ENCODE measurements at places on chromosomes 6 and 20.

DNA sequence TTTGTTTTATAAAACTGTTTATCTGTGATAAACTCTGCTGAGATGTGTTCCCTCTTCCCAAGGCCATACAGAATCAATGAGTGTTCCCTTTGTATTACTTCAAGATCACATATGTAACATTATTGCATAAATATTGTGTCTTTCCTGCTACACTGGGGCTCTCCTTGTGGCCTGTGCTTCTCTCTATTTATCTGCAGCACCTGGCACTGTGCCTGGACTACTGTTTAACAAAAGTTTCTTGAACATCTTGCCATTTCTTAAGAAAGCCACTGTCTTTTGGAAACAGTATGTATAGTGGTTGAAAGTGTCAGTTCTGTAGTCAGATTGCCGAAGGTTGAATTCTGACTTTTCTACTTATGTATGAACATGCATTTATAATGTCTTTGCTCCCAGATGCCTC, 169.0 kb upstream of the SCGN start:
- DNase-seq = no peak

- no peak for DNase-seq
Observed at GRCh38 chr20:37342231-37343177, 3.4 kb upstream of the SRC start.

DNA sequence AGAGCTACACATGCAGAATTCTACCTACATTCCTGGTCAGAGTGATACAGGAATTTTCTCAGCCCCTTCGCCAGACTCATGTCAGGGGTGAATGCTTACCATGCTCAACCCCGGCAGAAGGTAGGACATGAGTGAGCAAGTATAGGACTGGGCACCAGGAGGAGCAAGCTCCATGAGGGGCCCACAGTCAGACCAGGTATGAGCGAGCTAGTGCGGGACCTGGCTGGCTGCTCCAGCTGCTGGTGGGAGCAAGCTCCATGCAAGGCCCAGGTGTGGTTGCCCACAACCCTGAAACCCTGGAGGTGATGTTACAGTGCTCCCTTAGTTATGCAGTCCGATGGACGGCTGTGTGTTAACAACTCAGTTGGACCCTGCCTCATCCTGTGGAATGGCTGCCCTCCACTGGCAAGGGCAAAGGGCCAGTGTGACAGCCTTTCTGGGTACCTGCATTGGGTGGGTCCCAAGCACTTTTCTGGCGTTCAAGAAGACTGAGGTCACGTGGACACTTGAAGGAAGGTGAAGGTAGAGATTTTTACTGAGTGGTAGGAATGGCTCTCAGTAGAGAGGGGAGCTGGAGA, 503.5 kb upstream of the CITED2 start:
- no peak for DNase-seq

DNA sequence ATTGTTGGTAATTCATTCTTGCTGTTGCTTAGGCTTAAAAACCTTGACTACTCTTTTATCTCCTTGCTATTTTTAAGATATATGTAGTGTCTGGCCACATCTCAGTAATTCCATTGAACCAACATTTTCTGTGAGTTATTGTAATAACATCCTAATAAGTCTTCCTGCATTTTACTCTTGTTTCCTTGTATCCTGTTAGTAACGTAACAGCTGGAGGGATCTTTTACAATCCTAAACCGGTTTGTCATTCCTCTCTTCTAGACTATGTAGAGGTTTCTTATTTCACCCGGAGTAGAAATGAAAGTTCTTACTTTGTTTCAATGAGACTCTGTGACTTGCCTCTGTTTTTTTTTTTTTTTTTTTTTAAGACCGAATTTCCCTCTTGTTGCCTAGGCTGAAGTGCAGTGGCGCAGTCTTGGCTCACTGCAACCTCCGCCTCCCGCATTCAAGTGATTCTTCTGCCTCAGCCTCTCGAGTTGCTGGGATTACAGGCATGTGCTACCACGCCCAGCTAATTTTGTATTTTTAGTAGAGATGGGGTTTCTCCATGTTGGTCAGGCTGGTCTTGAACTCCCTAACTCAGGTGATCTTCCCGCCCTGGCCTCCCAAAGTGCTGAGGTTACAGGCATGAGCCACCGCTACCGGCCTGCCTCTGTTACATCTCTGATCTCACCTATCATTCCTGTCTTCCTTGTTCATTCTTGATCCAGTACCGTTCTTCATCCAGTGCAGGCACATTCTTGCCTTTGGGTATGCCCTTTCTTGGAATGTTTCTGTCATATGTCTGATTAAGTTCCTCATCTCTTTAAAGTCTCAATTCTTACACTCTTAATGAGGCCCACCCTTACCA, 44.7 kb downstream of the NCOA3 start:
- DNase-seq = no peak

- DNase-seq = no peak
Observed at GRCh38 chr6:169791721-169792131, 40.3 kb downstream of the ERMARD start.

- DNase-seq = no peak
Observed at GRCh38 chr6:148557796-148558321, 189.0 kb upstream of the UST start.

DNA sequence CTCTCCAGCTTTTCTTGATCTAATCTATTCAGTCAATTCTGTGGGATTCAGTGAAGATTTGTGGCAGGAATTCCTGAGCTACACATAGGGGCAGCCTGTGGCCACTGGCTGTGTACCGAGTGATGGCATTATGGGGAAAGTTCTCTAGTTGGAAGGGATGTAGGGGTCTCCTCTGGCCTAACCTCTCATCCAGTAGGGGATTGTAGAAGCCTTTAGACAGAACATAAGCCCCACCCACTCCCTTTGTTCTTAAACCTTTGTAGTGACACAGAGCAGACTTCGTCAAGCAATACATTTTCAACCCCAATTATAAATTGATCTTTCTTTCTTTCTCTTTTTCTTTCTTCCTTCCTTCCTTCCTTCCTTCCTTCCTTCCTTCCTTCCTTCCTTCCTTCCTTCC, 188.9 kb downstream of the QKI start:
- no peak for DNase-seq

GRCh38 chr6:12238219-12238618, 51.9 kb upstream of the EDN1 start:
- no peak for DNase-seq

GRCh38 chr20:1955217-1955616, 38.6 kb downstream of the PDYN start:
- DNase-seq = no peak

GRCh38 chr6:23174781-23175361, 605.5 kb downstream of the HDGFL1 start:
- no peak for DNase-seq

DNA sequence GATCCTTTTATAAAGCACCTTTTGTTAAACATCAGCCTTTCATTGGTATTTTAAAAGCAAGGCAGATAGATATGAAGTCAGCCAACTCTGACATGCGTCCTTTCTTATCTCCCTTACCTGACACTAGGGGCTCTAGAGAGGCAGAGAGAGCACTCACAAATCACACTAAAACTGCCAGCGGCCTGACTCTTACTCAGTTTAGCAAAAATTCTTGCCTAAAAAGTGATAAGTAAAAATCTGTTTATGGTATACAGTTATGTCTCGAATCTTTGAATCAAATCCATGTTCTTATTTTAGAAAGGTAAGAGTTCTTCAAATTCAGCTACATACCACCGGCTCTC, 10.4 kb upstream of the TDRD6 start:
- DNase-seq = no peak

DNA sequence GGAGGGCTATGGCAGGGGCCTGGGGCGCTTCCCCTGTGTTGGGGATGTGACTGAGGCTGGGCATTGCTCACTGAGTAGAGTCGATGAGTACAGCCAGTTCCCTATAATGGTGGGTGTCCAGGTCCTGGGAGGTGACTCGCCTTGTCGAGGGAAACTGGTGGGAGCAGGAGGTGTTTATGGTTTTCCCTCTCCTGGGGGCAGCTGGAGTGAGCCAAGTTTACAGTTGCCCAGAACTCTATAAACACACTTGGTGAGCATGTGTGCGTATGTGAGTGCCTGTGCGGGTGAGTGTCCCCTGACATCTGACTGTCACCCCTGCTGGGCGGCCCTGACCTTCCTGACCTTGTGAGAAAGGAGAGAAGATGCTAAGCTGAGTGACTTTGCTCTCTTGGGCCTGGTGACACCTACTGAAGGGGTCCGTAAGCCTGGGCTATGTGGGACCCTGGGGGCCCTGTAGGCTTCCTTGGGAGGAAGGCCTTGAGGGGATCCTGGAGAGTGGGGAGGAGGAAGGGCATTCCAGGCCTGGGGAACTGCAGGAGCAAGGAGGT, 65.9 kb downstream of the VEGFA start:
- no peak for DNase-seq

DNA sequence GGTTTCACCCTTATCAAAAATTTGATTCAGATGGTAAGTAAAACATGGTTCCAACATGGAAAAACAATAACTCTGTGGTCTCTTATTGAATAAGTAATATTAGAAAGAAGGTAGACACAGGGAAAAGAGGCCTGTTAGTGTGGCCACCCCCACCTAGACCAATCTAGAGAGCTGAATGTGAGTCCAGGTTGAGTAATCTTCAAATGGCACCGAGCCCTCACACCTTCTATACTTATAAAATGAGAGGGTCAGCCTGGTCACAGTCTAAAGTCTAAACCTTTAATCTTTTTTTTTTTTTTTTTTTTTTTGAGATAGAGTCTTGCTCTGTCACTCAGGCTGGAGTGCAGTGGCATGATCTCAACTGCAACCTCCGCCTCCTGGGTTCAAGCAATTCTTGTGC, 6.9 kb downstream of the FAM184A start:
- no peak for DNase-seq

DNA sequence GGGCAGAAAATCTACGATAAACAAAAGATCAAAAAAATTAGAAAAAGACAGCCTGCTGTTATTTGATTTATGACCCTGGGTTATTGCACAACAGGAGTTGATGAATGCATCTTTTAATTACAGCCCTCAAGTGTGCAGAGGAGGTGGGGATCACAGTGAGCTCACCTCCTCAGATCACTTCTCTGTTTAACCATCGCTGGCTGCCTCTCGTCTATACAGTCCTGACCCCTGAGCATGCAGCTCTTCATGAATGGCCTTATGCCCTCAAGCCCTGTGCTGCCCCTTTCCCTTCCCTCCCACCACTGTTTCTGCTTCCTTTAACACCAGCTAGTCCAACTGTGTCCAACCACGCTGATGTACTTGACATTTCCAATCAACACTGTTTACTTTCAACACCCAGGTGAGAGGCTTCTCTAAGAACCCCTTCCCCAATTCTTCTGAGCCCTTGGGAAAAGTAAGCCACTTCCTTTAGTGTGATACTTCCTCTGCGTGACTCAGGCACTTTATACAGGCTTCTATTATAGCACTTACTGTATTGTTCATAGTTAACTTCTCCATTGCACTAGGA, 60.6 kb upstream of the RIPOR2 start:
- DNase-seq = no peak

- no peak for DNase-seq
Observed at GRCh38 chr20:8671370-8671961, 397.4 kb upstream of the PLCB4 start.

- no peak for DNase-seq
Observed at GRCh38 chr20:10352934-10353824, 80.8 kb downstream of the MKKS start.

DNA sequence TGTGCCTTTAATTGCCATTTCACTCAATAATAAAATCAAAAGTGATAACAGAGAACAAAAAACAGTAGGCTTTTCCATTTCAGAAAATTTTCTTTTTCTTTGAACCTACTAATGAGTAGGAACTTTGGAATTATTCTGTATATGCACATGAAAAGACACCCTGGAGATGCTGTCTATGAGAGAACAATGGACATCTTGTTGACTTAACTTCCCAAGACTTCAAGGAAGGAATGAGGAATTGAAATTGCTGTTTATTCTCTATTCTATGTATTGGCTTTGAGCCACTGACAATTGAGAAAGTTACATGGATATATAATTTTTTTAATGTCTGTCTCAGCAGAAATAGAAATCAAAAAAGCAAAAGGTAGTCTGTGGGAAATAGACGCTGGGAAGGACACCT, 98.6 kb upstream of the PCSK2 start:
- no peak for DNase-seq

DNA sequence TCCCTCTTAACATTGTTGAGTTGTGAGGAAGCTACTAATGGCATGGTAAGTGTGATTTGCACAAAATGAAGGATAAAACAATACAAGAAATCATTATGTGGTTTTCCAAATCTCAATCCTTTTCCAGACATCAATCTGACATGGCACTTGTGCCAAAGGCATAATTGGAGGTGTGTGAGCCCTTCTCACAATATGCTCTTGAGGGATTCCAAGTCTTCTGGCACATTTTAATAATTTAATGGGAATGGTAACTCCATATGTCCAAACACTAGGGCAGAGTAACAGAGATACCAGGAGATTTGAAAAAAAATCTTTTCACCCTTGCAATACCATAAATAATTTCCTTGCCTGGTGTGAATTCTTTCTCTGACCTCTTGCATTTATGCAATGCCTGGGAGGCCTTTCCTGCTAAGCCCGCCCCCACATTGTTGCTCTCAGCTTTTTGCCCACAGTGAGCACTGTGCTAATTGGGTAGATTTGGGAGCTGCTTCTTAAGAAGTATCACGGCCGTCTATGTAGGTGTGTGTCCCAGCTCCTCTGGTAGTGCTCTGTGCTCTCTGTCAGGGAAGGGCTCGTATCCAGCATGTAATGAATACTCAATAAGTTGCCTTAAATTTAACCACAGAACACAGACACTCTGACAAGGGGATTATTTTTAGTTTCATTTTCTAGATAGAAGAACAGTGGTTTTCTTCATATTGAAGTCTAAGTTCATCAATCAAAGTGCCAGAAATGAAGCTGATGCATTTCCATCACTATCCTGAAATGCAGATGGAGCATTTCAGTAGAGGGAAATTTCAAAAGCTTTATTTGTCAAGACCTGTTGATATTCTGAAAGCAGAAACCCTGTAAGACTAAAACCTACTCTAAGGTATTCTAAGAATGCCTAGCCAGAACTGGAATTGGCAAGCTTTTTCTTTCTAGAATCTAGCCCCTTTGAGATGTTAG, 54.4 kb upstream of the CEP85L start:
- peak; percentile 41 for DNase-seq

DNA sequence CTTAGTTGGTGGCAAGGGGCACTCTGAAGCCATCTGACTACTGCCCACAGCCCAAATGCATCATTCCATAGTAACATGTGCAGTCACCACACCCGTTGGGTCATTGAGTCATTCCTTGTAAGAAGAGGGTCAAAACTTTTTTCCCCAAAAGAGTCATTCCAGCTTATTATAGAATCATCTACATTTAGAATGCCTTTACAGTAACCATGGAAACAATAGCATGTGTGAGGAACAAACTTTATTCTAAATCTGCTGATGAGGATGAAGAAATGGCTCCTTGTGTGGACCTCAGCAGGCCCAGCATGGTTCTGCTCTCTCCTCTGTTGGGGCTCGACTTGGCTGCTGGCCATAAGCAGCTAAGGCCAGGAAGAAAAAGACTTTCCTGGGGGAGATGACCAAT, 111.2 kb upstream of the PTPRT start:
- DNase-seq = no peak

DNA sequence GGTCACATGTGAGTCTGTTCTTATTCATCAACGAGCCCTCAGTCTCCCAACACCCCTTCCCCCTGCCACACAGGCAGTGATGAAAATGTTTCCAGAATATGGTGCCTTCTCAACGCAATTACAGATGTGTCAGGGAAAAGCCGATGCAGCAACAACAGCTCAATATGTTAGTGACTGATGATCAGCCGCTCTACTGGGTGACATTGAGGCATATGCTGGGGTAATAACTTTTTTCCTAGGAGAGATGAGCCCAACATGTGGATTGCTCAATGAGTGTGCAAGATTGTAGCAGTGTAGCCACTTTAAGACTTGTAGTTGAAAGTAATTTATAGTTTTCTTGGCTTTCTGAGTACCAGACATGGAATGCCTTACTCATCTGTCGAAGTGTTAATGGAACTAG, 49.4 kb downstream of the DTD1 start:
- DNase-seq = no peak
